Activated CD4-positive, alpha-beta T cell treated with anti-CD3 and anti-CD28 coated beads, Interleukin-2, amount 50 U/mL, for 16 hours (primary cell): ENCODE measurements at places on chromosomes 4 and X.

- DNase-seq, result no peak
Observed at GRCh38 chrX:106710771-106711170, 15.7 kb upstream of the RNF128 start.

DNA sequence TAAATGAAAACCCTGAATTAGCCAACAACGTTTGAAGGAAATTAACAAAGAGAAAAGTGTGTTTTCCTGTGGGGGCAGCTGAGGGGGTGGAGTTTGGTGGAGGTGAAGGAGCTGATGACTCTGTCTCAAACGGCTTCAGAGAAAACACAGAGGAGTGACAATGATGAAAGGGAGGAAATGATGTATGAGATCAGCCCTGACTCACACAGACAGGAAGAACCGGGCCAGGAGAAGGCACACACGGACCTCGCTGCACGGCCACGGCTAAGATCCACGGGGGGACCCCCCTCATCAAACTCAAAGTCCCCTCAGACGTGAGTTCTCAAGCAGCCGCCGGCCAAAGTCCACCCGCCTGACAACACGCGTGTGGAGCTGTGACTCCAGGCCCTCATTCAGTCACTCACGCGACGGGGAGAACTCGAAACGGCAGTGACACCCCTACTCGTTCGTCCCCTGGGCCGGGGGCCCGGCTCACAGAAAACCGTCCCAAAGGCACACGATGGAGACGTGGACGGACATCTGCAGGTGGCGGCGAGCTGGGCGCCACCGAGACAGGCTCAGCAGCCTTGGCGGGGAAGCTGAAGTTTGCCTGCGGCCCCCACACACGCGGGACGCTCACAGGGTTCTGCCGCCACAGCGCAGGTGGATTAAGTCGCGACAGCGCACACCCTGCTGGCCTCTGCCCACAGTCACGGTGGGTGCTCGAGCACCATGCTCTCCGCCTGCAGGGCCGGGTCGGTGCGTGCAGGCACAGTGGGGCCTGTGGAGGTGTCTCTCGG lies 28.8 kb downstream of the PPP2R3B start:
- peak; percentile 76 for DNase-seq

GRCh38 chr4:39407584-39407885 lies 805 bp downstream of the KLB start:
- no peak for DNase-seq

GRCh38 chr4:3257556-3258482 lies 8.9 kb downstream of the MSANTD1 start:
- no peak for DNase-seq

DNA sequence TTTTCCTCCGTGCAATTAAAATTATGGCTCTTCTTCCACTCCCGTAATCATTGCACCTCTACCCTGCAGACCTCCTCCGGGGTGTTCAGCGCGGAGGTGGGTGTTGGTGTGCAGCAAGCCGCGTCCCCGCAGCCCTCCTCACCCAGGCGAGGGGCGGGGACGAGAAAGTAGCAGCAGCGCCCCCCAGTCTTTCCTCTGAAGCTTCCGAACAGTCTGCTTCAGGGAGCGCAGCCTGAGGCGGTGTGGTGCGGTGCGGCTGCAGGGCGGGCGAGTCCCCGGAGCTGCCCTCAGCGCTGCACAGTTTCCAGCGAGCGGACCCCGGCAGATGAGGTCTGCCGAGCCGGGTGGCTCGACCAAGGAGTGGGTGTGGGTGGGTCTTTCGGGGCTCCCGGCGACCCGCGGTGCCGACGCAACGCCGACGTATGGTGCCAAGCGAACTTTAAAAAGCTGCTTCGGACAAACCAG lies at the start of gene FRAS1:
Gene FRAS1, plus strand, starts transcription at position 189 of the 465 bp plus-strand sequence. CDS start 687 bp downstream, outside the sequence.
- no peak for DNase-seq

DNA sequence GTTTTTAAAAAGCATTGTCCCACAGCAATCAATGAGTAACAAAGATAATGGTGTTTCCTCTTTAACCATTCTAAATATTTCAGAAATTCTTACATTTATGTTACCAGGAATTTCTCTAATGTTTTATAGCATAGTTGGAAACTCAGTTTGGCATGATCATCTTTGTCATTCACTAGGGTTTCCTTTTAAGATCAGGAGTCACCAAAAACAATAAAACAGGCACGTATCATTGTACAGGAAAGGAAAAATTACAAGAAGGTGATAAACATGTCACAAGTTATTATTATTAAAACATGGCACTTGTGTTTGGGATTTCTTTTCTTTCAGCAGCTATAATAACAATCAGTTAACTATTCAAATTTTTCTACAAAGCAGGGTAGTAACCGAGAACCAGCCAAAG lies 84.0 kb downstream of the SLC10A7 start:
- no peak for DNase-seq

DNA sequence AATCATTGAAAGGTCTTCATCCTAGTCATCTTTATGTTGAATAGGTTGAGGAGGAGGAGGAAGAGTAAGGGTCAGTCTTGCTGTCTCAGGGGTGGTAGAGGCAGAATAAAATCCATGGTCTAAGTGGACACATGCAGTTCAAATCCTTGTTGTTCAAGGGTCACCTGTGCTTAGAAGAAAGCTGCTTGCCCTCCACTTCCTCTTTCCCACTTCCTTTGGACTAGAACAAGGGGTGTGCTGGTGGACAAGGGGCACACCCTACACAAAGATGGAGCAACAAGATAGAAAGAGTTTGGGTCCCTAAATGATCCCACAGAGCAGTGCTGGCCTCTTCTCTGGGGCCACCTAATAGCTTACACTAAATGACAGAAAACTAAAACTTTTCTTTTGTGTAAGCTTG lies 47.9 kb downstream of the HSD17B13 start:
- no peak for DNase-seq

DNA sequence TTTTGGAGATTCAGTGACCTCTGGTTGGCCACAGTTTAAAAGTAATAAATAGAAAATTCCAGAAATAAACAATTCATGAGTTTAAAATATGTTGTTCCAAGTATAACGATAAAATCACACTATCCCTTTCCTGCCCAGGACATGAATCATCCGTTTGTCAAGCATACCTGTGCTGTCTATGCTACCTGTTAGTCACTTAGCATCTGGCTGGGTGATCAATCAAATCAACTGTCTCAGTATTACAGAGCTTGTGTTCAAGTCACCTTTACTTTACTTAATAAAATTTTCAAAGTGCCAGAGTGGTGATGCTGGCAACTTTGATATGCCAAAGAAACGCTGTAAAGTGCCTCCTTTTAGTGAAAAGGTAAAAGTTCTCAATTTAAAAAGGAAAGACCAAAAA lies 979.5 kb upstream of the NDST4 start:
- DNase-seq, result no peak

DNA sequence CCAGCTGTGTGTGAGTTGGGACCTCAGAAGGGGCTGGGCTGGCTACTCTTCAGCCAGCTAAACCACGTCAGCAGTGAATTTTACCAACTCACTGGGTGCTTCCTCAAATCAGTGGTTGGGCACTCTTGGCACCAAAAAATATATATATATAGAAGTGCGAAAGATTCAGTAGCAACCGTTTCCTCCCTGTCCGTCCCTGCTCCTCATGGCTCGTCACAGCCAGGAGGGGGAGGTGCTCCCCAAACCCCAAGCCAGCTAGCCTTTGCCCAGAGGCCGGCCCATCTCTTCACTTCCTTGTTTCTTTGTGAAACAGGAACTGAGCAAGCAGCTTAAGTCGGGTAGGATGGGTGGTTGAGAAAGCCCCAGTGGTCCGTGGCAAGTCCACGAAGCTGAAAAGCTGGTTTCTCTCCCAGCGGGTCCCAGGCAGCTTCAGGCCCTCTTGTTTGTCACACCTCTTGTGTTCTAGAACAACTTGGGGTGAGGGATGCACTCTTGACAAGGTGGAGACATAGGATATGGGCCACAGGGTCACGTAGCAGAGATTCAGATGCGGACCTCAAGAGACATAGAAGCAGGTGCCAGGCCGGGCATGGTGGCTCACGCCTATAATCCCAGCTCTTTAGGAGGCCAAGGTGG lies 6.8 kb upstream of the SASH3 start:
- peak; percentile 69 for DNase-seq

DNA sequence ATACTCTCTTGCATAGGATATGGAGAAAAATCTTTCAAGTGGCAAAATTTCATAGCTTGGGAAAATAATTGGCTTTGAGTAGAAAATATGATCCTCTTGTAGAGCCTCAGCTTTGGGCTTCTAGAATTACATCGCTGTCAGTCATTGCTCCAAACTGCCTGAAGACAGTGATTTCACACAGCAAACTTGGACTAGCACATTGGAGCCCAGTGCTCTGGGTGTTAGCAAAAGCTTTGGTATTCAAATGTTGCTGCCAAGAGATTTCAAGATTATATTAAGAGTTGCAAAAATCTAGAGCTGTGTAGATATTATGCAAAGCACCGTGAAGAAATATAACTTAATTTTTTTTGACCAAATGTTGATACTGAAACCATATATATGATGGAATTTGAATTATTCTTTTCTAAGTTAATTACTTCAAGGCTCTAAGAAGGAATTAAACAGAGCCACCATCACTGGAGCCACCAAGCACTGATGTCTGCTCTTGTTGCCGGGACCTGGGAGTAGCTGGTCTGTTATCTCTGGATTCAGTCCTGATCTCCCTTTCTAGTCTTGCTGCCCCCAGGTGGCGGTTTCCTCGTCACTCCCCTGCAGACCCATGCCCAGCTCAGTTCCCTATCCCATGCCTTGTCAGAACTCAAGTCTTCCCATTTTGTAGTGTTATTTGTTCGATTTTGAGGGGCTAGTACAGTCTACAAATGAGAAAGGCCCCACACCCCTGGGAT lies 260.7 kb upstream of the SFRP2 start:
- no peak for DNase-seq

DNA sequence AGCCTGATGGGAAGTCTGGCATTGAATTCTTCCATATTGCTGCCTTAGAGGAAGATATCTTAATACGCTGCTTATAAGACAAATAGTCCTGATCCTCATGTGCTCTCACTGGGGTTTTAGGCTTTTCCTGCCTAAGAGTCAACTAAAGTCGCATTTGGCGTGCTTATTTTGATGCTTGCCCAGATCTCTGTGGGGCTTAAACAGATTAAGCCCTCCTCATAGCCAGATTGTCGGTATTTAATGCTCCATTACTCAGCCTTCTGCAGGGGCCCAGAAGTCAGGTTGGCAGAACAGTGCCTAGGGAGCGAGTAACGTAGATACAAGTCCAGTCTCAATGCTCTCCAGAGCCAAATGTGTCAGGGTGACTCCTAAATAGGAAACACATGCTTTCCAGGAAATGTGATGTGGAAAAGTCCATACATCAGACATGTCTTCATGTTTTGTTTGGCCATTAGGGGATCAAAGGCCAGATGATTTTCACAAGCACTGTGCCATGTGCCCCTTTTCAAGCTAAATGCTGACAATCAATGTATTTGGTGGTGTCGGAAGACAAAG lies 262.8 kb downstream of the PRDM5 start:
- DNase-seq, result no peak

DNA sequence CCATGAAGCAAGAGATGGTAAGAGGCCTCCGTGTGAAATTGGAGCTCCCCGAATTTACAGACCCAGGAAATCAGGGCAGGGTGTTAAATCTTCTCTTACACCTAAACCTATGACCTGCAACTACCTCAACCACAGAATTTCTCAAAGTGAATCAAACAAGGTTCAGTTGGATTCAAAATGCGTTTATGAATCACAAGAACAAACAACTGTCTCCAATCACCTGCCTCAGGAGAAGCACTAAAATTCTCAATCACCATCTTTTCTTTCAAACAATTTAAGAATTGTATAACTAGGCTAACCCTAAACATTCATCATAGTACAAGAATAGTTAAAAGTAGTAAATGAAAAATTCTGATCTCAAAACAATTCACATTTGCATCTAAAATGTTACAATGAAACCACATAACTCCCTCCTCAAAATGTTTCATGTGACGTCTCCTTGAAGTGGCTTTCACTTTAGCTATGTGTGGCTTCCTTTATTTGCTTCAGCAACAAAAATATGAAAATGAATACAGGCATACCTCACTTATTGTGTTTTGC lies 19.2 kb downstream of the PPP3CA start:
- DNase-seq, result peak; percentile 85

- DNase-seq, result no peak
Observed at GRCh38 chrX:129932821-129933321, 26.9 kb downstream of the UTP14A start.

GRCh38 chrX:119775517-119776238 lies 15.8 kb downstream of the RPL39 start:
- DNase-seq, result no peak

- no peak for DNase-seq
Observed at GRCh38 chrX:74408304-74408703, 13.0 kb upstream of the SLC16A2 start.

DNA sequence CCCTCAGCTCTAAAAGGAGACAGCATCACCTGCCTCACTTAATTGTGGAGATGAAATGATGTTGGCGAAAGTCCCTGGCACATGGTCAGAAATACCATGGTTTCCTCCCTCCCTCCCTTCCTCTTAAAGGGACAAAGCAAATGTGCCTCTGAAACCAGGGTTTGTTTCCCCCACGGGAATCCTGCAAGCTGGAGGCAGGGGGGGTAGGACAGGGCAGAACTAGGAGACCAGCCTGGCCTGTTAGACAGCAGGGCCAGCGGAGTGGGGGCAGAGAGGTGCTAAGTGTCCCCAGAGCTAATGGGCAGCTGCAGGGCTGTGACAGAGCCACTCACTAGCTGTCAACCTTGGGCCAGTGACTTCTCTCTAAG lies 5.7 kb downstream of the RTL5 start:
- no peak for DNase-seq

DNA sequence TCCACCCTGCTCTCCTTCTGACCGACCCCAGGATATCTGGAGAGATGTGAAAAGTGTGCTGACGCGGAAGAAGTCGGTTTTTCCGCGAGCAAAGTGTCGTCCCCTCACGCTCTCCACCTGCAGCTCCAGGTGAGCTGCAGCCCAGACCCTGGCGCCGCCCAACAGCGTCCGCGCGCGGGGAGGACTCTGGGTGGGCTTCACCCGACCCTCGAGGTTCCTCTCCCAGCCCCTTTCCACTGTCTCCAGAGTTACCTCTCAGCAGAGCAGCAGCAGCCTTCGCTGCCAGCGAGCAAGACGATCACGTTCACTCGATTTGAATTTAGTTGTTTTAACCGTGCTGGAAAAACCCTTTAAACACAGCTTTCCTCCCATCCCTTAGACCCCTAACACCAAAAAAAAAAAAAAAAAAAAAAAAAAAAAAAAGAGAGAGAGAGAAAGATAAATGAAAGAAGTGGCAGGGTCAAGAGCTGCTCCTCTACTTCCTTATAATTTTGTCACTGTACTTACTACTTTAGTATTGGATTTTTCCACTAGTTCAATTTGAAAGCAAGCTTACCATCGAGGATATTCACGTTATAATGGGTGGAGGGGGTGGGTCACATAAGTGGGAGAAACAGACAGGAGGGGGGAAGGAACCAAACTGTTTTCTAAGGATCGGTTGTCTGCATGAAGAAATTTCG lies 758 bp upstream of the NR3C2 start:
- peak; percentile 6 for DNase-seq
